NCI-H2171 treated with DMSO at 0.1 percent for 48 hours (cell line): ENCODE measurements at places on chromosomes 7 and 10.

DNA sequence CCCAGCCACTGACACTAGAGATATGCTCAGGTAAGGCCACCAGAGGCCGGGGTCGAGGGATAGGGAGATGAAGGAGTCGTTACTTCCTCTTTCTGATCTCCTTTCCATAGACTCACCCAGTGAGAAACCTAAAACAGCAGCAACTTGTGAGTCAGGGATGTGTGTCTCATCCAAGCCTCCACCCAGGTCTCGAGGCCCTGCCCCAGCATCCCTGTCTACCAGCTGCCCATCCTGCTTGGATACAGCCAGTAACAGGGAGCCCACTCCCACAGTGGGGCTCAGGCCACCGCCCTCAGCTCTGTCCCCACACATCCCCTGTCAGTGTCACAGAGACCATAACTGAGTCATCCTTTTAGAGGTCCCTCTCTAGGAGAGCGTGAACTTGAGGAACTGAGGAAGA, 49.6 kb upstream of the CHST15 start:
- no peak for DNase-seq

- no peak for DNase-seq
These were observed 72.9 kb upstream of the POM121L12 start for GRCh38 chr7:52962402-52963076.

DNA sequence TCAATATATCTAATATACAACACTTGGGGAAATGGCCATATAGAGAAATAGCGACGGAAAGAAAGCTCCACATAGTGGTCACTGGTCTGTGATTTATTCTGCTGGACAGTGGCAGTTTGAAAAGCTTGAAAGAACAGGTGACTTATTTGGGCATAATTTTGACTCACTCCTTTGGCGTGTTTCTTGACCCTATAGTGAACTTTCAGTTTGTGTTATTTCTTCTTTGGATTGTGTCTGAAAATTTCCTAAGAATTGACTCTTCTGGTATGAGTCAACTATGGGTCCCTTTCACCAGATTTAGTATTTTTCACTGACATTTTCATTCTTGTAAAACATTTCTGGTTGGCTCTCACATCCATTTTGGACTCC, 25.8 kb upstream of the IMMP2L start:
- DNase-seq, result no peak

GRCh38 chr10:104120512-104120902, 1.5 kb upstream of the SFR1 start:
- no peak for DNase-seq

DNA sequence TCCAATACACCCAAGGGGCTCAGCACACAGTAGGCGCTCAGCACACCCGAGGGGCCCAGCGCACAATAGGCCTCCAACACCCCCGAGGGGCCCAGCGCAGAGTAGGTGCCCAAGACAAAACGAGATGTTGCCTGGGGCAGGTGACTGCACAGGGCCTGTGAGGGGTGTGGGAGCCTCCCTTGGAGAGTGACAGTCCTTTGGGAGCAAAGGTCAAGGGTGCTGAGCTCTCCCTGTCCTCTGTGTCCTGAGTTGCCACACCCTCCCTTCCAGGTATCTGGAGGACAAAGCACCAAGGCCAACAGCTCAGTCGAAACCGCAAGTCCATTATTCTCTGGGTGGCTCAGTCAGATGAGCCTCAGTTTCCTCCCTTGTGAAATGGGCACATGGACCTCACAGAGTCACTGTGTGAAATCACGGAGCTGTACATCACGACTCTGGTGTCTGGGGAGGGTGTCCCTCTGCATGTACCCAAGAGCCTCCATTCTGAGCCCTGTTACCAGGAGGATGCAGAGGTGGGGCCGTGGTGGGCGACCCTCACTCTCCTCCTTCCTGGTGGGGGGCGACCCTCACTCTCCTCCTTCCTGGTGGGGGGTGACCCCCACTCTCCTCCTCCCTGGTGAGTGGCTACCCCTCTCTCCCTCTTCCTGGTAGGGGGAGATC, 81.3 kb downstream of the FOXL3 start:
- peak; percentile 24 for DNase-seq

DNA sequence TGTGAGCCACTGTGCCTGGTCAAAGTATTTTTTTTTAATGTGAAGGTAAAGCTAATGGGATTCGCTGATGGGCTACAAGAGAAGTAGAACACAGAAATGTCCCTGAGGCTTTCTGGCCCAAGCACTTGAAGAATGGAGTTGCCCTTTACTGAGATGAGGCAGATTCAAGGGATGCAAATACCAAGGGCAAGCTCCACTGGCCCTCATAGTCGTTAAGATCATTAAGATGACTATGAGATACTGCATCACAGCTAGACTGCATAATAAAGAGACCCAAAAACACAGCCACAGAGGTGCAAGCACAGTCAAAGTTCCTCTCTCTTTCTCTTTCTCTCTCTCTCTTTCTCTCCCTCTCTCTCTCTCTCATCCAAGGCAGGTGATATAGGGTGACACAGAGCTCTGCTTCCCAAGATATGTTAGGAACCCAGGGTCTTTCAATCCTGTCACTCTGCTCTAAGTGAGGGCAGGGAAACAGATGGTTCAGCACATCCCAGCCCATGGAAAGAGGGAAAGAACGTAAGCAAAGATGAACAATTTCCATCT, 117.4 kb downstream of the SFMBT2 start:
- DNase-seq, result no peak

- DNase-seq, result no peak
These were observed 115.5 kb downstream of the AGMO start for GRCh38 chr7:15446280-15446679.

DNA sequence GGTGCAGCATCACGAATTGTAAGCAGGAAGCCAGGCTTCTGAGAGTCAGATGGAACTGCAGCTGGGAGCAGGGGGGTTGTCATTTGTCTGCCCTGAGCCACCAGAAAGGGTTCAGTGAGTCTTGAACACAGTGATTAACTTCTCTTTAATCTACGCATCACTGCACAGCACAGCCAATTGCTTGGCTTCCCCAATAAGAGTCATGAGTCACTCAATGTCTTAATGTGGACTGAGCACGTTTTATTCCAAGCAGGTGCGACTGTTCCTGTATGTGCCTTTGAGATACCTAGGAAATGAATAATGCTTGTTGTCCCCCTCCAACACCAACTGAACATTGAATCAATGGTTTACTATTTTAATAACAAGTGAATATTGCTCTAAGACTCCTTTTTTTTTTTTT, 26.0 kb upstream of the PLEKHA1 start:
- DNase-seq, result peak; percentile 37

DNA sequence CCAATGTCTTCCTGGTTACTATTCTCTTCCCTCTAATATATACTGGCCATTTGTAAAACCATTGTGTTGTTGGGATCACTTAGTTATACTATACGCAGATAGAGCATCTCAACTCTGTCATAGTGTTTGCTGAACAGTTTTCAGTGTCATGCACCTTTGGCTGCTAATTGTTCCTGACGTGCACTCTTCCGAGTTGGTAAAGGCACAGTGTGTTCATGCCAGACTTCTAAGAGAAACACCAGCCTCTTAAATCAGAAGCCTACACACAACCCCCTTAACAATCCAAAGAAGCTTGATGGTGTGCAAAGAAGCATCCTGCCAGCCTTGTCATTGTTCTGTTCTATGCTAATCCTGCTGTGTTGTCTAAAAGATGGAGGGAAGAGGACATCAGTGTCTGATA, 131.1 kb downstream of the MAPK8 start:
- no peak for DNase-seq

DNA sequence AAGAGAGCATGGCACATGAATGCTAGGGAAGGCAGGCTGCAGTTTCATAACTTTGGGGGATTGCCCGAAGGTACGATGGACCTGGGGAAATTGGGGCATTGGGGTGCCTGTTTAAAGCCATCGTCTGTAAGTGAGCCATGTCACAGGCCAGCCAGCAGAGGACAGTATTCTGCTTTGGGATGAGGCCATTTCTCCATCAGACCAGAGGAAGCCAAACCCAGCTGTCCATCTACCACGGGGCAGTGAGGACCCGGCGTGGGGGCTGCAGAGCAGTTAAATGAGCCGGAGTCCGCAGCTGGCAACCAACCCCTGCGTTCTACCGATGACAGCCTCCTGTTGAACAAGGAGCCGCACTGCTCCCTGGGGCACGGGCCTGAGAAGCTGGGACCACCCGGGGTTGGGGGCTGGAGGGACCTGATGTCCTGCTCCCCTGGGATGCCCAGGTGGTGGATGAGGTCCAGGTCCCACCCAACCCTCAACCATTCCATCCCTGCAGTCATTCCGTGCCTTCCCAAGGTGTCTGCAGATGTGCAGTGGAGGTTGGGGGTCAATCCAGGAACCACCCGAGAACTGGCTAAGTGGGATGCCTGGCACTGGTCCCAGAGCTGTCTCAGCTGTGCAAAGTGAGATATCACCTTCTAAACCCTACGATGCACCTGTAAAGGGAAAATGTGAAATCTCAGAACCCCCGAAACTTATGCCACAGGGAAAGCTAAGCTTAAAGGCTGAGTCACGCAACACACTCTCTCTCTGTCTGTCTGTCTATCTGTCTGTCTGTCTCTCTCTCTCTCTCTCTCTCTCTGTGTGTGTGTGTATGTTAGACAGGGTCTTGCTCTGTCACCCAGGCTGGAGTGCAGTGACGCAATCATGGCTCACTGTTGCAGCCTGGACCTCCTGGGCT, 12.1 kb upstream of the RHBDD2 start:
- peak; percentile 34 for DNase-seq

- no peak for DNase-seq
These were observed 118.7 kb upstream of the GDF10 start for GRCh38 chr10:47181052-47181849.

- no peak for DNase-seq
These were observed 11.5 kb downstream of the ZNF273 start for GRCh38 chr7:64914557-64914956.

- no peak for DNase-seq
These were observed 75.1 kb downstream of the ANKRD61 start for GRCh38 chr7:6106140-6106904.

- no peak for DNase-seq
These were observed 42.5 kb downstream of the CCDC71L start for GRCh38 chr7:106618480-106618879.

GRCh38 chr10:102504179-102504975, 605 bp downstream of the SUFU start:
- no peak for DNase-seq

- no peak for DNase-seq
These were observed 19.1 kb downstream of the DENND2A start for GRCh38 chr7:140621401-140622021.

DNA sequence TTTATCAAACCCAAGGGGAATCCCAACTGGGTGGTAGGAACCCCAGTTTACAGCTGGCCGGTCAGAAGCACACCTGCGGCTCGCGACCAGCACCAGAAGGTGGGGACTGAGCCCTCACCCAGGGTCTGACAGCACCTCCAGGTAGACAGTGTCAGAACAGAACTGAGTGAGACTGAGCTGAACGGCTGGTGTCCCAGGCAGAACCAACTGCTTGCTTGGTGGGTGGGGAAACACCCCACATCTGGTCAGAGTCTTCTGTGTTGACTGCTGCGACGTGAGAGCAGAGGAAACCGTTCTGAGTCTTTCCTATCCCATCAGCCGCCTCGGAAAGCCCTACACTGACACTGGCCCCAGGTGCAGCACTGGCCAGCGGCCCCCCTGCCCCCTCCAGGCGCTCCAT, 160.7 kb downstream of the MAD1L1 start:
- no peak for DNase-seq

- no peak for DNase-seq
These were observed 933.8 kb downstream of the IPMK start for GRCh38 chr10:57333880-57334279.

GRCh38 chr7:73429215-73429614, 4.4 kb upstream of the FZD9 start:
- DNase-seq, result peak; percentile 86

- DNase-seq, result no peak
These were observed 96.3 kb downstream of the RNF216 start for GRCh38 chr7:5685205-5685604.

GRCh38 chr10:79176949-79177602, 108.3 kb downstream of the ZMIZ1 start:
- no peak for DNase-seq
